ENCODE measurements at places on chromosomes 7 and 10.

DNA sequence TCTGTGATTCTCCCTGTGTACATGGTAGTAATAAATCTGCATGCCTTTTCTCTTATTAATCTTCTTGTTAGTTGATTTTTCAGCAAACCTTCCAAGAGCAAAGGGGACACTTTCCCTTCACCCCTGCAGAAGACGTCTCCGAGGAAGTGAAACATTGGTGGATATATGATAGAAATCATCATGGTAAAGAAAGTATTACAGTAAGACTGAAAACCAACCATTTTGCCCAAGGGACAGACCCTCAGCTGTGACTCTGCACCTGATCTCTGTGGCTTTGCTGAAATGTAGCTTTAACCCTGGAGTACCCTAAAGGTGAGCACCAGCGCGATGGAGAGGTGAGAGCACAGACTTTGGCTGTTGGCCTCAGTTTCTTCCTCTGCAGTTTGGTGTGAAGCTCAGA is 32.8 kb upstream of the MYO3A start:
- no peak for DNase-seq

GRCh38 chr10:77036993-77037734 is 600.4 kb downstream of the KCNMA1 start:
- no peak for DNase-seq

DNA sequence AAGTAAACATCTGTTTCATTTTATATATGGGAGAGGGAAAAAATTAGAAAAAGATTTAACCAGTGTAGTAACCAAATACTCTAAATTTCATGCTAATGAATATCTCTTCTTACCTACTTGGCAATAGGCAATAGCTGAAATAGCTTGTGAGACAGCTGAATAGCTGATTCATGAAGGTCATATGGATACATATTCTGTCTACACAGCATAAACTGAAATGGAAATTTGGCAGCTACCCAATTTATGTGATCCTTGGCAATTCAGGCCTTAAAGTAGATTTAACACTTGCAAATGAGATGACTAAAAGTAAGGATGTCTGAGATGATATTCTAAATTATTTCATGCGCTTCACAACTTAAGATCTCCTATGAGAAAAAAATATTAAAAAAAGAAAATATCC is 261.2 kb upstream of the SEMA3A start:
- no peak for DNase-seq

DNA sequence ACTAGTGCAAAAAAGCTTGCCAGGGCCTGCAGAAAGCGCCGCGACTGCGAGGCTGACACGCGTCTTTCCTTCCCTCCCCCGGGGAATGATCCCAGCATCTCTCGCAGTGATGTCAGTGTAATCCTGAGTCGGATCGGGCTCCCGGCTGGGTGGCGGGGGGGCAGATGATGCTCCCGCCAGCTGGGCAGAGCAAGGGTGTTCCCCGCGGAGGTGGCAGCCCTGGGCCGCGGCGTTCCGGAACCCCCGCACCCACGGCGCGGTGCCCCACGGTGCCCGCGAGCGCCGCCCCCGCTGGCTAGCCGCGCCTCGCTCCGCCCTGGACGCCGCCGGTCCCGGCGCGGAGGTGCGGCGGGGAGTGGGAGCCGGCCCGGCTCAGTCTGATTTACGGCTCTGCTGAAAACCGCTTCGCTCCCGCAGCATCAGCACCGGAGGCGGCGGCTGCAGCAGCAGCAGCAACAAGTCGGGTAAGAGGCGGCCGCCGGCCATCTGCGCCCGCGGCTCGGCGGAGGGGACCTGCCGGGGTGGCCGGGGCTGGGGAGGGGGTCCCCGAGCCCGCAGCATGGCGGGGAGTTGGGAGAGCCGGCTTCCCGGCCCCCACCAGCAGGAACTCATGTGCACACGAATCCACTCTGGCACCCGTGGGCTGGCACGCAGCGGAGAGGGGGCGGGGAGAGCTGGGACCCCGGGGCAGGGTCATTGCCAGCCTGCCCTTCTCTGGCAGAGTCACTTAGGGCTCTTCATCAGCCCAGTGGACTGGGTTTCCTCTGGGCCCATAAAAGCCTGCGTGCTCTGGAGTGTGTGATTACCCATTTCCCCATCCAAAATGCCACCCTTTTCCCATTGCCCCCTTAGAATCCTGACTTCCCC is at the start of gene ZNF365:
TSS of gene ZNF365 (plus strand) at position 375 of the 867 bp plus-strand sequence. CDS start 1,825 bp downstream, outside the sequence.
- no peak for DNase-seq

- no peak for DNase-seq
These were observed 12.8 kb upstream of the PRKAG2 start for GRCh38 chr7:151889406-151890354.

DNA sequence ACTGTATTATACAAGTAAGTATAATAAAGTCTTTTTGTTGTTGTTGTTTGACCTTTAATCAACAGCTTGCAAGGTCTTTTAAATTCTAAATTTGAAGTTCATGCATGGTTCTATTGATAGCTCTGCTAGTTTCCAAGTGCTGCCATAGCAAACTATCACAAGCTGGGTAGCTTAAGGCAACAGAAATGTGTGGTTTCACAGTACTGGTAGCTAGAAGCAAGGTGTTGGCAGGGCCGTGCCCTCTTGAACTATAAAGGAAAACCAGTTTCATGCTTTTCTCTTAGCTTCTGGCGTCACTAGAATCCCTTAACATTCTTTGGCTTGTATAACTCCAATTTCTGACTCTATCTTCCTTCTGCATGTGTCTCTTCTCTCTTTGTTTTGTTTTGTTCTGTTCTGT is 1021.9 kb upstream of the AUTS2 start:
- no peak for DNase-seq

DNA sequence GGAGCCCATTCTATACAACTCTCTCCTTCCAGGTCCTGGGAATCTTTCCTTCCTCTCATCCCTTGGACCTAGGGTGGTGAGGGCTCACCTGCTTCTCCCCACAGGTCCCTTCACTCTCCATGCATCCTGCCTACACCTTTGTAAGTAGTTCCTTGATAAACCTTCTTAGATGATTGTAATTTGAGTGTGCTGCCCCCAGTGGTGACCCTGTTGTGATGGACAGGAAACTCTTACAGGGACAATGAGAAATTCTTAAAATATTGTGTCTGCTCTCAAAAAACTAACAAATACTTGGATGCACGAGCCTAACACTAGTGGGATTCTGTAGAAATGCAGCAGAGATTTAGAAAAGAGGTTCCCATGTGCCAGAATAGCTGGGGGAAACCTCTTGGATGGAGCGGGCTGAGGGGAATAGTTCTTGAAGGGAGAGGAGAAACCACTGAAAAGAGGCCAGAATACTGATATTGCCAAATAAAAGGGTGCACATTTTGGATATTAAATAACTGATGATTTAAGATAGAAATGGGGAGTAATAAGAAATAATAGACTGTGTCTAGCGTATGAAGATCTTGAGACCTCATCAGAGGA is 6.7 kb upstream of the PAXIP1 start:
- DNase-seq = no peak

- DNase-seq = no peak
These were observed 55.3 kb downstream of the TEX36 start for GRCh38 chr10:125627646-125628045.

DNA sequence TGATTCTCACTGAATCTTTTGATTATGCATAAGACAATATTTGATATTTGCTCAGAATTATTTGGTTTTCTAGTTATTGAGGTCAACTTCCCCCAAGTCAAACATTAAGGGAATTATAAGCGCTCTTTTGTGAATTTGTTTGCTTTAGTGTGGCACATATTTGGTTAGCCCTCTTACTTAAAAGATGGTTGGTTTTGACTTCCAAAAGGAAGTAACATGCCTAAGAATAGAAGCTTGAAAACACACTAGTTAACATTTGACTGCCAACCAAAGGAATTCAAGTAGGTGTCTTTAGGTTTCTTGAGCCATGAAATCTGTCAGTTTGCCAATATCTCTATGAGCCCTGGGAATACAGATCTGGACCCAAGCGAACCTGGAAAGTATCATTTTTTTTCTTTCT is 24.9 kb downstream of the STEAP4 start:
- DNase-seq = no peak

DNA sequence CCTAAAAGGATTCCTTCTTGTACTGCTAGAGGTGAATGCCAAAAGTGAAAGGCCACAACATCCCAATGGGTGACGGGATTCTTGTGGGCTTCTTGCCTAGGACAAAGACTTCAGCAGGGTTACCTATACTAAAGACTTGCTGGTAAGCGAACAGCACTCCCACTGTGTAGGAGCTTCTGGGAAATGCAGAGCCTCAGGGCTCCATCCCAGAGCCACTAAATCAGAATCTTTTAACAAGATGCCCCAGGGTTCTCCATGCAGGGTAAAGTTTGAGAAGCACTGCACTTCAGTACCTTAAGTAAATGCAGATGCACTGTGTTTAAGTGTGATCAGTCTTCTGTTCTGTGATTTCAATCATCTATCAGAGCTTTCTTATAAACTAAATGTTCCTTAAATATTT is 266.9 kb upstream of the KLF14 start:
- DNase-seq = no peak

- no peak for DNase-seq
These were observed 69.3 kb downstream of the LRGUK start for GRCh38 chr7:134196439-134196838.

GRCh38 chr7:1942941-1943289 is 272.8 kb downstream of the ELFN1 start:
- DNase-seq = no peak
